ENCODE measurements at places on chromosomes 12 and 14.

- DNase-seq = no peak
Observed at GRCh38 chr12:110088936-110089335, 35.2 kb upstream of the IFT81 start.

- DNase-seq = no peak
Observed at GRCh38 chr14:53044486-53044885, 93.6 kb upstream of the FERMT2 start.

DNA sequence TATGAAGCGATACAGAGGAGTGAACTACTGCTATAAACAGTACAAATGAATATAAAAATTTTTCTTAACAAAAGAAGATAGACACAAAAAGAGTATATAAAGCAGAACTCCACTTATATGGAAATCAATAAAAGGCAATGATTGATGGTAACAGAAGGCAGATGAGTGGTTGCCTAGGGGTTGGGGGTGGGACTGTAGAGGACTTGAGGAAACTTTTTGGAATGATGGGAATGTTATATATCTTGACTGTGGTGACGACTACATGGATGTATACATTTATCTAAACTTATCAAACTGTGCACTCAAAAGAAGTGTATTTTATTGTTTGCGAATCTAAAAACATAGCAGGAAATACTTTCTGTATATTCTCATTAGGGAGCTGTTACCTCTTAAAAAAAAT, 89.1 kb downstream of the PTCSC3 start:
- DNase-seq = no peak

- DNase-seq = no peak
Observed at GRCh38 chr12:86744547-86745212, 488.5 kb upstream of the MGAT4C start.

DNA sequence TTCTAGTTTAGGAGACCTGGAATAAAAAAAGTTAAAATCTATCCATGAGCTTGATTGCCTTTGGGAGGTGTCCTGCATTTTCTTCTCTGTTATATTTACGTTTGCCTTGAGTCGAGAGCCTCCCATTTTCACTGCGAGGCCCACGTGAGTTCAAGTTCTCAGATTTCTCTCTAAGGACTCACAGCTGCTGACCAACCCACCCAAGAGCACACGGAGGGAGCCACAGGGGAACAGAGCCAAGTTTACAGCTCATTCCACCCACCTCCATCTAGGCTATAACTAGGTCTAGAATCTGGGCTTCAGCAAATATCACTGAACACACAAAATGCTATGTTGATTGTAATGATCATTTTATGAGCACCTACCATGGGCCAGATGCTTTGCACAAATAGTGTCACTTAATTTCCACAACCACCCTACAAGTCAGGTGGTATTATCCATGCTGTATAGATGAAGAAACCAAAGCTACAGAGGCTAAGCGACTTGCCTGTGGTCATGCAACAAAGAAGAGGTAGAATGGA, 16.7 kb downstream of the ALDH1L2 start:
- no peak for DNase-seq

DNA sequence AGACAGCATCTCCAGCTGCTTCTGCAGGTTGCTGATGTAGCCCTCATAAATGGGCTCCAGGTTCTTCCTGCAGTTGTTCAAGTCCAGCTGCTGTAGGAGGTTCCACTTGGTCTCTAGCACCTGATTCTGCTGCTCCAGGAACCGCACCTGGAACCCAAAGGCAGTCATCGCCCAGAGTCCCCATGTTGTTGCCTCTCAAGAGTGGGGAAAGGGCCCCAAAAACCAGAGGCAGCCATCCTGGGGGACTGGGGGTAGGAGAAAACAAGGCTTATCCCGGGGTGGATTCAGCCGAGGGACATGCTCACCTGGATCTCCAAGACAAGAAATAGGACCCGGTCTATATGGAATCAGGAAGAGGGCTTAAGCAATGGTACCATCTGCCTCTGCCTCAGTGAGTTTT, 2.3 kb downstream of the KRT72 start:
- DNase-seq = no peak

GRCh38 chr12:26878661-26879119, 45.7 kb upstream of the ITPR2 start:
- no peak for DNase-seq

DNA sequence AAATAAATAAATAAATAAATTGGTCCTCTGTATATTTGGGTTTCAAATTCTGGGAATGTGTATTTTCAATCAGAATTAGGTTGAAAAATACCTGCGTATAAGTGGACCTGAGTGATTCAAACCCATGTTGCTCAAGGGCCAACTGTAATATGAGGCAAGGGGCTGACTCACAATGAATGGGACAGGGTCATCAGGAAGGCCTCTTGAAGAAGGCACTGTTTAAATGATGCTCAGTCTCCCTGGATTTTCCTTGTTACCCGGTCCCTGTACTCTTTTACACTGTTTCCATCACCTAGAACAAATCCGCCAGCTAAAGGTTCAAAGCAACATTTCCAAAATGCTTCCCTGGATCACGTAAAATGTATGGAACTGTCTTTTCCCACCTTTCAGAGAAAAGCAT, 3.8 kb downstream of the PSMB5 start:
- no peak for DNase-seq
